Stomach (tissue), 19 donors: ENCODE measurements at places on chromosomes 7 and 10. TPM values are rescaled to one million over a fixed set of nuclear protein-coding genes. Genes with fewer than 3 reads are reported as not detected.

DNA sequence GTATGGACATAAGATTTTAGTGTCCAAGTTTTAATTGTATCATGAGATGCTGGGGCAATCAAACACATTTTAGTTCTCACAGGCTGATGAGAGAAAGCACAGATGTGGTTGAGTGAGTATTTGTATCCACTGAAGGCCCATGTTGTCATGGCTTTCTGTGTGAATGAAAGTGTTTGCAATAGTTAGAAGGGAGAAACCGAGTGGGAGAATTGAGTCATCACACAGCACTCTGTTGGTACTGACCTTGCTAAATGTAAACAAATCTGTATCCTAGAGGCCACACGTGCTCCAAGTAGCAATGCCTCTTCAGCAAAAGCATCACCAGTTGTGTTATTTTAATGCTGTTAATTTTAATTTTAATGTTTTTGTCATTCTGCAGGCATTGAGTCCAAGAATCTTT lies 121.2 kb downstream of the EMX2 start:
- DNase-seq, result peak; percentile 72

DNA sequence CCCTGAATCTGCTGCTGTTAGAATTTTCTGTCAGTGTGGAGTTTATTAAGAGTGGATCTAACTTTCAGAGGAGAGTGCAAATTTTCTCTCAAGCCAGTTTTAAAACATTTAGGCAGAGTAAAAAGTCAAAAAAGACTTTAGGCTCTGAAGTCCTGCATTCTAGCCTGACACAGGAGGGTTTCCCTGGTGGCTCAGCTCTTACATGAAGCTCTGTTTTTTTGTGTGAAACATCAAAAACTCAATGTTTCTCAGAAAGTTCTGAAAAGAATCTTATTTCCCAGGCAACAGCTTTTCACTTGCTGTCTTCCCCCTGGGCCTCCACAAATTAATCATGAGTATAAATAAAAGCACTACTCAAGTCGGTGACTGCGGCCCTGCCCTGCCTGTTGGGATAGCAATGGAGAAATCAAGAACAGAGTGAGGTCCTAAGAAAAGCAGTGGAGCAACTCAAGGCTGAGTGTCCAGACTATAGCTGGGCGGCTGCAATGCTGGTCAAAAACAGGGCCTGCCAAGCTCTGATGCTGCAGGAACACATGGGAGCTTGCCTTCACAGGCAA lies 22.3 kb upstream of the WDR11 start:
- DNase-seq, result no peak

DNA sequence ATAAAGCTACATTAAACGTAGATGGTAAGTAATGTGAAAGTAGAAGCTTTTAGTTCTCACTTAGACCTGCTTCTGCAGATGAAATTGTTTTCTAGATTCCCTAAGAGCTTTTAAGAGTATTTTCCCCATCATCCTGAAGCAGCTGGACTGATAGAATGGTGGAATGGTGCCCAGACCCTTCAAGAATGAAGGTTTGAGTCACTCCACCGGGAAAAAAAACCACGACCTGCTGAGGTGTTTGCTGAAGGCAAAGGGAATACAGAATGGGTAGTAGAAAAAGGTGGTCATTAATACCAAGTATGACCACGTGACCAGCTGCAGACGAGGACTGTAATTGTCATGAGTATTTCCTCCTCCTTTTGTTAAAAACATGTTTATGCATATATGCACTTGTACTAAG lies 79.2 kb upstream of the PTPRZ1 start:
- DNase-seq, result no peak

Gene SIRT1
- total RNA-seq, result 17.4 TPM

- DNase-seq, result no peak
Observed at GRCh38 chr10:86295351-86295750, 71.2 kb downstream of the GRID1 start.

DNA sequence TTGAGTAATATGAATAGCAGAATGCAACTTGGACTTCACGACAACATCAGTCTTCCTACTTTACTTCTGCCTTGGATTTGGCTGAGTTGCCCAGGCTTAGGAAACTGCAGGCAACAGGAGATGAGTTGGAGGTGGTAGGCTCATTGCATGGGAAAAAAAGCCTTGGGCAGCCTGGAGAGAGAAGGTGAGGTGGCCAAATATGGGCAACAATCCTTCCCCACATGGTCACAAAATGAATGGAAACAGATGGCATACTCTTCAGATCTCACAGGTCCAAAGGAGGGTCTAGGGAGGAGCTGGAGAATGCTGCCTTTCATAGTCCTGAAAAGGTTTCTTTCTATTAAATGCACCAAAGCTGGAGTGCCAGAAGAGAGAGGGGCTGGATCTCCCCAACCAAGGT lies 128.6 kb upstream of the AOAH start:
- no peak for DNase-seq

DNA sequence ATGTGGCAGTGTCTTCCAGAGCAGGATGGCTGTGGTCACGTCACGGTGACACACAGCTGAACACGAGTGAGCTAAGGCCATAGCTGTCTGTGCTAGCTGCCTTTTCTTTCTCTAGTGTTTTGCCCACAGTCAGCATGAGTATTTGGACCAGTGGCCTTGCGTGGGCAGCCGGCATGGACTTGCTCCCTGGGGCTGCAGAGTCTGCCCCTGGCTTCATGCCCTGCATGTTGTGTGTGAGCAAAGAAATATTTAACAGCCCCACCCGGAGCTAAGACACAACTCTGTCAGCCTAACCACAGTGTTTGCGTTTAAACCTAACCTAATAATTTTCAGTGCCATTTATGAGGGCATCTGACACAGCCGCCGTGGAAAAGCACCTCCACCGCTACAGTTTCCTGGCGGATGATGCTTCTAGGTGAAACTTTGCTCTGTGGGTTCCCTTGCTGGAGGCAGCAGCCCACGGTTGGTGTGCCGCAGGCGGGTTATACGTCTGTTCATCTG lies 14.6 kb downstream of the CHST12 start:
- DNase-seq, result no peak

DNA sequence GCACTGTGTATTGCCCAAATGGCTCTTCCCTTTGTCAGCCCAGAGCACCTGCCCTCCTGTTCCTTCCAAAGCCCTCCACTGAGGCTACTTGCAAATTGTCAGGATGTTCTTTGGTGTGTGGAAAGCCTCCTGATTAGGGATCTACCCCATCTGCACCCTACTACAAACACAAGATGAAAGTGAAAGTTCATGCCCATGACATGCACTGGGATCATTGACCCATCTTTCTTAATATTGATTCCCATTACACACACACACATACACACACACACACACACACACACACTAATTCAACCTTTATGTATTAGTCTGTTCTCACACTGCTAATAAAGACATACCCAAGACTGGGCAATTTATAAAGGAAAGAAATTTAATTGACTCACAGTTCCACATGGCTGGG lies 213.7 kb upstream of the IGFBP3 start:
- no peak for DNase-seq

DNA sequence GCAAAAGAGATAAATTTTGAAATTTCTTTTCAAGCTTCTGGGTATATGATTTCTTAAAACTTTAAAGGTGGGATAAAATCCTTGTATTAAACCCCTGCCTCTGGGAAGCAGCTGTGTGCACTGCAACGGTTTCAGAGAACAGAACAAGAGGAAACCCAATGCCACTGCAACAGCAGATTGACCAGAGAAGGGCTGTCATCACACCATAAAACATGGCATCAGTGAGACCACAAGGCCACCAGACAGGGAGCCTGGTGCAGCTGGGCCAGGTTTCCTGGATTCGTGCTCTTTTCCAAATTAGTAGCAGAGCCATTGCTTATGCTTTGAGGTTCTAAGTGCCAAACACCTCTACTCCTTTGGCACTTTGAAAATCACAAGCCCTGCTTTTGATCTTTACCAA lies 152.4 kb downstream of the PRPF18 start:
- no peak for DNase-seq

- no peak for DNase-seq
Observed at GRCh38 chr10:13328613-13329012, 19.5 kb downstream of the SEPHS1 start.

Gene MCM10
- total RNA-seq, result 4.6 TPM

GRCh38 chr7:132865366-132866143 lies 216.3 kb downstream of the CHCHD3 start:
- peak; percentile 18 for DNase-seq

- DNase-seq, result no peak
Observed at GRCh38 chr10:51606825-51607462, 92.5 kb downstream of the CSTF2T start.

DNA sequence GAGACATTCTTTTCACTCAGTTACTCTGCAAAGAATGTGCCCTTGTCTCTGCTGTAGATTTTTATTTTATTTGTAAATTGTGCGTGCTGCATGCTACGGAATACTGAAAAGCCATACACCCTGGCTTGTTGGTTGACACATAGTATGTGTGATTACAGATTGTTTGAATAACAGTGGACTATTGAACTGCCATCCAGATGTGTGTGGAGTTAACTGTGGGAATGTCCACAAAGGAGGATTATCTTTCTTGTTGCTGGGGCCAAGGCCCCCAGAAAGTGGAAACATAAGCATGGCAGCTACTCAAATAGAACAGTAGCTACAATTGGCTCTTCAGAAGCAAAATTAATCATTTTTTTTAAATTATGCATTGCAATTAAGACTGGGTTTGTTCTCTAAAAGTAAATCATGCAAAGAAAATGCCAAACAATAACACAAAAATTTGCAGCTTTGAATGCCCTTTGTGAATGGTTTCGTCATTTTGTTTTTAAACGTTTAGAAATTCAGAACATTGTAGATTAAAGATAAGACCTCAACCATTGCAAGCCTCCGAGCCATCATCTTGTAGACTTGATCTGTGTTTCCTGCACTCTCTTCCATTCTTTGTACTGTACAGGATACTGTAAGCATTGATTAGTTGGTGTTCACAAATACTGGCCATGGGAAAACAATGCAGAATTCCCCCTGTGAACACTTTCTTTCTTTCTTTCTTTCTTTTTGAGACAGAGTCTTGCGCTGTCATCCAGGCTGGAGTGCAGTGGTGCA lies 210.3 kb upstream of the TCF7L2 start:
- DNase-seq, result peak; percentile 47

DNA sequence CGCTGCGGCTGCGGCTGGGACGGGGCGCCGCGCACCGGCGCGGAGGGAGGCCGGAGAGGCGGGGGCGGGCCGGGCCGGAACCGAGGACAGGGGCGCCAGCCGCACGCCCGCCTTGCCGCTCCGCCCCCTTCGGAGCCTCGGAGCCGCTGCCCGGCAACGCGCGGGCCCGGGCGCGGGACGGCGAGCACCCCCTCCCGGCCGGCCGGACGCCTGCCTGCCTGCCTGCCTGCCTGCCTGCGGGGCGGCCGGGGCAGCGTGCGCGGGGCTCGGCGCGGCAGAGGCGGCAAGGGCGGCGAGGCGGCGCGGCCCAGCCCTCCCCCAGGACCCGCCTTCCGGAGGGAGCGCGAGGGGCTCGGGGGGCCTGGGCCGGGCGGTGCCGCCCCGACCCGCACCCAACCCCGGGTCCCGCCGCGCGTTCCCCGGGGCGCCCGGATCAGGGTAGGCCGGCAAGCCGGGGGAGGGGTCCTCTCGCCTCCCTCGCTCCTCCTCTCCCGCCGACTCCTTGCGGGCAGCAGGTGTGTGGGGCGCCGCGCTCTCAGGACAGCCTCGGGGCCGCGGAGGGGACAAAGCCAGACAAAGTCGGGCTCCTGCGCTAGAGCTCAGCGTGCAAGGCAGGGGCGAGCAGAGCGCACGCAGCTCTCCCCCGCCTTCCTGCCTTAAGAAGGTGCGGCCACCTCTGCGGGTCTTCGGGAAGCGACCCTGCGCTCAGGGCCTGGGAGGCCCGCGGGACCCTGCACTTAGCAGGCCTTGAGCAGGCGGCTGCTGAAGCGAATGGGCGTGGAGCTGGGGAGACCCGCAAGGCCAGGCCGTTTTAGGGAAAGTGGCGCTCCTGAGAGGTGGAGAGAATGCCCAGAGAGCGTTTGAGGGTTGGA lies at the start of gene KIAA1549:
Gene KIAA1549, minus strand, starts transcription at position 58 of the 872 bp plus-strand sequence. CDS start 120 bp downstream, outside the sequence.
- peak; percentile 77 for DNase-seq

Gene KAZALD1
- total RNA-seq, result 2.2 TPM

DNA sequence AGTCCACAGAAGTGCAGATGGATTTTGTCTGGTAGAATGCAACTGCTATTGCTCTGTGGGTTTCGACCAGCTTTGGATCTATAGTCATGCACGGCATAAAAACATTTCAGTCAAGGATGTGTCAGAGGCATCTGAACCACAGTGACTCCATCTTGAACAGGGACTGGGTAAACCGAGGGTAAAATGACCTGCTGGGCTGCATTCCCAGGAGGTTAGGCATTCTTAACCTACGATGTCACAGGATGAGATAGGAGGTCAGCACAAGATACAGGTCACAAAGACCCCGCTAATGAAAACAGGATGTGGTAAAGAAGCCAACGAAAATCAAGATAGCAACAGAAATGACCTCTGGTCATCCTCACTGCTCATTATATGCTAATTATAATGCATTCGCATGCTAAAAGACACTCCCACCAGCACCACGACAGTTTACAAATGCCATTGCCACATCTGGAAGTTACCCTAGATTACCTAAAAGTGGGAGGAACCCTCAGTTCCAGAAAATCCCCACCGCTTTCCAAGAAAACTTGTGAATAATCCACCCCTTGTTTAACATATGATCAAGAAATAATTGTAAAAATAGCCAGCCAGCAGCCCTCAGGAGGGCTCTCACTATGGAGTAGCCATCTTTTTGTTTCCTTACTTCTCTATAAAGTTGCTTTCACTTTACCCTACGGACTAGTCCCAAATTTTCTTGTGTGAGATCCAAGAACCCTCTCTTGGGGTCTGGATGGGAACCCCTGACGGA lies 50.7 kb upstream of the CPXM2 start:
- no peak for DNase-seq

GRCh38 chr10:120087109-120087508 lies 194.6 kb downstream of the SEC23IP start:
- no peak for DNase-seq

DNA sequence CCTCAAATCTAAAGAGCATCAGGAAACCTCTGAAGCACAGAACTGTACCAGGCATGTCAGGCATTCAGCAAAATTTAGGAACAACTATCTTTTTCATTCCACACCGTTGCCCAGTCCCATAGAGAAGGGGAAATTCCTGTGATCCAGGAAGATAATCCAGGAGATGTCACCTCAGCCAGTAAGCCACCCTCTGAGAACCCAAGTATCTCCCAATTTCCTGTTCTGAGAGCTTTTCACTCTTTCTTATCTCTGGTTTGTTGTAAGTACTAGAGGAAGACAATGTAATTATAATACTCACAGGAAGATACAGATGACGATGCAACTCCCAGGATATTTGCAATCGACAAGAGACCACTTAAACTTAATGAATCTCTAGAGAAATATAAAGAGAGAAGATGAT lies 97.1 kb downstream of the TSPAN12 start:
- no peak for DNase-seq

- no peak for DNase-seq
Observed at GRCh38 chr7:33901199-33901598, 4.1 kb upstream of the BMPER start.

- DNase-seq, result peak; percentile 52
Observed at GRCh38 chr10:11713186-11713743, 28.9 kb upstream of the ECHDC3 start.

DNA sequence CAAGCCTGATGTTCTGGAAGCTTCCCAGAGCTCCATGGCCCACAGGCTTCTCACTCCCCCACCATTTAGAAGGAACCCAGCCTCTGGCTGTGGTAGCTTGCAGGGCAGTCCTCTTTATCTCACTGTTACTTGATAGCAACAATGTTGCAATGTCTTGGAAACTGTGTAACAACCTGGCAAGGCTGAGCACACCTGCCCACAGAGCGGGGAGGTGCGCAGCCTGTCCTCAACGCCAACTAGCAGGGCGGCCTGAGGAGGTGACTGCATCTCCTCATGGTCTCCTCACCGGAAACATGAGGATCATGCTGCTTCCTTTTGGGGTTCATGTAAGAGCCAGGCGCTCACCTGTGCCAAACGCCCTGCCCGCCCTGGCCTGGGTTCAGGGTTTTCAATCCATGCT lies 43.7 kb upstream of the INSIG1 start:
- no peak for DNase-seq

Gene C7orf33
- not detected for total RNA-seq

Gene SBDS
- total RNA-seq, result 96.9 TPM
